ENCODE measurements at places on chromosomes 12 and 14. TPM values are rescaled to one million over a fixed set of nuclear protein-coding genes. Genes with fewer than 3 reads are reported as not detected.

The KERA gene
- total RNA-seq, result not detected

The SCAF11 gene
- total RNA-seq, result 92.2 TPM

The HELB gene
- total RNA-seq, result 13.5 TPM

The TAS2R14 gene
- total RNA-seq, result 1.3 TPM

The CCDC198 gene
- not detected for total RNA-seq

The TAS2R31 gene
- 0.86 TPM for total RNA-seq

The SOAT2 gene
- total RNA-seq, result 0.15 TPM

The RFLNA gene
- total RNA-seq, result not detected

The ACOT2 gene
- total RNA-seq, result 11.4 TPM

The ANO4 gene
- total RNA-seq, result not detected

The GARIN6 gene
- total RNA-seq, result not detected

The SEL1L gene
- total RNA-seq, result 55.7 TPM

The CATSPERB gene
- 0.05 TPM for total RNA-seq

The MYF6 gene
- not detected for total RNA-seq

The RPS6KL1 gene
- total RNA-seq, result 13.2 TPM

The DPF3 gene
- total RNA-seq, result 0.48 TPM

The ESPL1 gene
- 19.9 TPM for total RNA-seq

The SERPINA10 gene
- total RNA-seq, result not detected

The KRT83 gene
- not detected for total RNA-seq

The NKX2-1 gene
- not detected for total RNA-seq

The BLOC1S1 gene
- 60.7 TPM for total RNA-seq

The INSM2 gene
- not detected for total RNA-seq

The TAS2R50 gene
- not detected for total RNA-seq

The CBLN3 gene
- total RNA-seq, result 3.1 TPM

The NKX2-8 gene
- not detected for total RNA-seq

The INHBC gene
- 0.14 TPM for total RNA-seq

The LBHD2 gene
- total RNA-seq, result not detected

The HOTAIR gene
- not detected for total RNA-seq

The OTX2 gene
- total RNA-seq, result not detected

The HOXC9 gene
- total RNA-seq, result not detected

The SLCO1B1 gene
- total RNA-seq, result not detected

The ZNF385A gene
- total RNA-seq, result 1.1 TPM

The PTGER2 gene
- 17.6 TPM for total RNA-seq

The ANG gene
- total RNA-seq, result not detected

The DPPA3 gene
- not detected for total RNA-seq

The RERG gene
- 0.26 TPM for total RNA-seq

The C2CD5 gene
- total RNA-seq, result 19.8 TPM

The KRT6B gene
- total RNA-seq, result not detected

The ZNF140 gene
- total RNA-seq, result 13.4 TPM

The NRXN3 gene
- not detected for total RNA-seq

The GYS2 gene
- 0.08 TPM for total RNA-seq

The LTBR gene
- 1.0 TPM for total RNA-seq

The MYO1H gene
- total RNA-seq, result not detected

The IFI27L2 gene
- total RNA-seq, result 26.4 TPM

The TPH2 gene
- total RNA-seq, result not detected

The A2ML1 gene
- total RNA-seq, result not detected

The IFT81 gene
- total RNA-seq, result 1.7 TPM

All from activated T-cell treated with anti-CD3 and anti-CD28 coated beads, Interleukin-2, amount 50 U/mL, for 4 hours (primary cell).